ENCODE measurements at places on chromosomes 3 and 15.

GRCh38 chr3:29026959-29027358 is 253.9 kb upstream of the RBMS3 start:
- peak; percentile 6 for DNase-seq

DNA sequence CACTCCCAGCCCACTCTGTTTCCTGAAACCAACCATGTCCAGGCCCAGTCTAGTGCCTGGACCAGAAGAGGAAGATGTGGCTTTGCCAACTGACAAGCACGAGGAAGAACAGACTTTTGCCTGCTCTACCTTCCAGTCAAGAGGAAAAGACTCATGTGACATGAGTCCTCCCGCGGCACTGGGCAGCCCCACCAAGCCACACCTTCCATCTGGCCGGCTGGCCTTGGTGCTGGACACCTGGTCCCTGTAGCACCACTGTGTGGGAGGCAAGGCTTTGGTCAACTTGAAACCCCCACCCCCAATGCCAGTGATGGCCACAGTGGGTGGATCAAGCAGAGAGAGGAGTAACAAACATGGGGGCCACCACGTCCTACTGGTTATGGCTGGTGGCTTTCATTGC is 12.5 kb downstream of the CHDH start:
- DNase-seq: no peak

DNA sequence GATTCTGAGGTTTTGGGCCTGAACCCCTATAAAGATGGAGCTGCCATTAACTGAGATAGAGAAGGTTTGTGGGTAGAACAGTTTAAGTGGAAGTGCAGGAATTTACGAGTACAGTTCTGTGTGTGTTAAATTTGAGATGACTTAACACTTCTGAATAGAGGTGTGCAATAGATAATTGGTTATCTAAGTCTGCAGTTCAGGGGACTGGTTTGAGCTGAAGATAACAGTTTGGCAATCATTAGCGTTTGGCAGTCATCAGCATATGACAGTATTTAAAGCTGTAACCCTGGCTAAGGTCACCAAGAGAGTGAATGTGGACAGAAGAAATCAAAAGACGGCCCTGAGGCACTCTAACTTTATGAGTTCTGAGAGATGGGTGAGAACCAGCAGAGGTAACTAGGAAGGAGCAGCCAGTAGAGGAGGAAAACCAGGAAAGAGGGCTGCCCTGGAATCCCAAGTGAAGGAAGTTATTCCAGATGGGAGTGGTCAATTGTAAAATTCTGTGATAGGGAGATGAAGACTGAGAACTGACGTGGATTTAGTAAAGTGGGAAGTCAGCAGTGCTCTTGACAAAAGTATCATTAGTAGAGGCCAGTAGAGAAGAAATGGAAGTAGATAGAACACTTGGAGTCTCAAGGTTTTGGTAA is 8.1 kb downstream of the MYNN start:
- no peak for DNase-seq

DNA sequence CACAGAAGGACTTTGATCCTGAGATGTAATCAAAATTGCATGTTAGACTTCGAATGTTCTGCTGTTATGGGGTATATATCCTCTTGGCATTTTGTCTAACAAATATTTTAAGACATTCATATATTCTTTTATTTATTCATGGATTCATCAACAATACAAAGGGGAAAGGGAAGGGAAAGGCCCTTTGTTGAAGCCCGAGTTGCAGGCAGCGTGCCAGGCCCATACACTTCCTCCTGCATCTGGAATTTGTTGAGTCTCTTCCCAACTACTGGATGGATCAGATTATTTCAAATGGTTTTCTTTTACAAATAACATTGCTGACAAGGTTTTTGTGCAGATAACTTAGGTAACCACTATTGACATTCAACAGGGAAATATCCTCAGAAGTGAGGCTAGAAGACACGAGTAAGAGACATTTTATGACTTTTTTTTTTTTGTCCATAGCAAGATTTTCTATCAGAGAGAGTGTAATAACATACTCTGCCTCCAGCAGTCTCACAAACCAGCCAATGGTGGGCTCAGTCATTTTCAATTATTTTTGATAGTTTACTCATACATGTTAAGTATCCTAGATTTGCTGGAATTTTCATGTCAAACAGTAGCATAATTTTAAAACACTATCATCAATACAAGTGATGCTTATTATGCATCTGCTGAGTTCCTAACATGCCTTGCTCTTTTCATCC is 94.3 kb downstream of the RPL39L start:
- DNase-seq: no peak

- peak; percentile 33 for DNase-seq
Measured at GRCh38 chr15:62087671-62088352, 21.0 kb downstream of the C2CD4A start.

DNA sequence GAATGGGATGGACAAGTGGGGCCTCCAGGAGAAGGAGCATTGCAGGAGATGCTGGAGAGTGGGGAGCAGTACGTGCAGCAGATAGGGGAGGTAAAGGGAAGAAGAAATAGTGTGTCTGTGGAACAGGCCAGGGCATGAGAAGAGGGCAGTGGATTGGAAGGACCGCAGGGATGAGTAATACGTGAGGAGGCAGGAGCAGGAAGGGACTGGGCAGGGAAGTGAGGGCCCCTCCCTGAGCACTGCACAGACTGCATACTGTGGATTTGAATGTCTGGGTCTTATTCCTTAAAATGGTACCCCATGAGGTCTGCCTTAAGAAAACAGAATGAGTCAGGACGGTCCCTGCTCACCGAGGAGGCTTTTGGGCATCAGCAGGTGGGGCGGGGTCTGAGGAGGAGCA is 210.0 kb upstream of the NDN start:
- no peak for DNase-seq

DNA sequence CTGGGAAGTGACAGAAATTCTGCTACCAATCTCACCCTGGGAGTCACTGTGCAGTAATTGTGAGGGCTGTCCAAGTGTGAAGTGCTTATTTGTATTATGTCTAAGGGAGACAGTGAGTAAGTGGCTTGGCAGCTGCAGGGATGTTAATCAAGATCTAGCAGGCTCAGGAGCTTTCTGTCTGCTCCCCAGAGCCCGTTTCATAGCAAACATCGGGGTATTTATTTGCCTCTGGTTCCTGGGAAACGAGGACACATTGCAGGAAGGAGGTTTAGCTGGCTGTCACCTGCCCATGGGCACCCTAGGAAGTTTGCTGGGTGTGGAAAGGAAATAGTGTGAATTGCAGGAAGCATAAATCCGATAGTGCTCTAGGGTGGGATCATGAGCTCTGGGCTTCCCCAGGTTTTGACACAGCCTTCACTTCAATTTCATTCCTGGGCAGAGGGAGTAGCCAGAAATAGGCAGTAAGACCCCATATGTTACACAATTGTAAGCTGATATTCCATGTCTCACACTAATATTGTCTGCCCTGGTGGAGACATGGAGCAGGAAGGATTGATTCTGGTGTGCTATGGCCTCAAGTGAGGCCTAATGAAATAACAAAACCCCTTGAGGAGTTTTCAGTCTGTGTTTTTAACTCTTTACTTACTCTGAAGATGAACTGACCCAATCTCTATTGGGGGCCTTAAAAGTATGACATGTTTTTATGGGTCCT is 74.1 kb upstream of the MITF start:
- no peak for DNase-seq

- DNase-seq: no peak
Measured at GRCh38 chr3:128293930-128294329, 140.6 kb downstream of the EEFSEC start.

DNA sequence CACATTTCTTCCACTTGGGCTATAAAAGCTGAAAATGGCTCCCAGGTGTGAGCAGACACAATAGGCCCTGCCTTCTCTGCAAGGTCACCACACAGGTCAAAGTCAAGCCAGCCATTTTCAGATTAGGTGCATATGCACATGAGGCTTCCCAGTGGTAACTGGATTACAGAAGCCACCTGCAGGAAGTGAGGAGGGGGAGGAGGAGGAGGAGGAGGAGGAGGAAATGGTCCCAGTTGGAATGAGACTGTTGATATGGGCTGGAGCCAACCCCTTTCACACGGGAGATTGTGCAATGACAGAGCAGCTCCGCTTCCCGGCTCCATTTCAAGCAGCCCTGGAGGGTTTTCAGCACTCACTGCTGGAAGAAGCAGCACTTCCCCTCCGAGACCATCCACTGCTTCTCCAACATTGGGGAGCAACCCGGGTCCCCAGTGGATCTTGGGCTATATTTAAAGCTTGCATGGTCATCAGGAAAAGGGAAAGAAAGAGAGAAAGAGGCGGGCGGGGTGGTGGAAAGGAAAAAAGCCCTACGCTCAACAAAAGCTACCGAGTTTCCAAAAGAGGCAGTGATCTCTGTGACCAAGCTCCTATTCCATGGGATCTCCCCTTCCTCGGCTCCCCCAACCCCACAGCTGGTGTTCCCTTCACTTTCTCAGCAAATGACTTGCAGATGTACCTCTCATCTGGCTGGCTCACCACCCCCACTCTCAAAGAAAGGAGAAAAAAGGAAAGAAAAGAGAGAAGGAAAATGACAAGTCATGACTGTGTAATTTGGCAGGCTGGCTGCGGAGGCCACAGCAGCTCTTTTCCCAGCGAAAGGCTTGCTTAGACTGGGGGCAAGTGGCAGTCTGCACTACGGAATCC is 58.3 kb downstream of the LRIG1 start:
- DNase-seq: peak; percentile 67

GRCh38 chr3:127276995-127277394 is 10.9 kb downstream of the PRR20G start:
- DNase-seq: no peak

DNA sequence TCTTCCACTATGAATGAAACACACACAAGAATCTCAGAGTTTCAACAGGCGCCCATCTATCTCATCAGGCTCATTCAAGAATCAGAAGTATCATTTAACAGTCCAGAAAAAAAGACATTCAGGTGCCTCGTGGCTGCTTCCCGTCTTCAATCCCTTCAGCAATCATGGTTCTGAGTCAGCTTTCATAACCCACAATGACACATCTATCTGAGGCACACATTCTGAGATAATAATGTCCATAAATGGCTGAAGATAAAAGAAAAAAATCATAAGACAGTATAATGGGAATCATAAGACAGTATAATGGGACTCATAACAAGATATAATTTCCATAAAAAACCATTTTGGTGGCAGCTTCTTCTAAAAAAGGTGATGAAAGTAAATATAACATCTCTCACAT is 52.4 kb downstream of the TNIK start:
- DNase-seq: no peak

GRCh38 chr3:195312714-195313113 is 41.8 kb upstream of the XXYLT1 start:
- no peak for DNase-seq

- DNase-seq: no peak
Measured at GRCh38 chr15:62445244-62445643, 280.2 kb upstream of the C2CD4B start.

DNA sequence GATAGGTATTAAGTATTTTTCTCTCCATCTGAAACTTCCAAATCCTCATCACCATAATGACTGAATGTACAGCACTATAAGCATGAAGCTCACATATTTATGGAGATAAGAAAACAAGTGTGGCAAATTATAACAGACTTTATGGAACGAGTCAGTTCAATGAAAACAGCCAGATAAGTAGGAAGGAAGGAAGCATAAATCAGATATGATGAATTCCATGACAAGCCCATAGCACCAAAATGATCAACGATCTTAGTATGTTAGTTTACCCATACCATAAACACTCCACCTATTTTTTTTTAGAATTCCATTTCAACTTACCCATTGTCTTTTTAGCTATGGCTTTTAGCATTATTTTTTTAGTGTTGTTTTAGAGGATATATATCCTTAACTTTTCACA is 169.5 kb downstream of the TNIK start:
- no peak for DNase-seq

GRCh38 chr3:155225417-155225816 is 68.1 kb downstream of the STRIT1 start:
- no peak for DNase-seq

DNA sequence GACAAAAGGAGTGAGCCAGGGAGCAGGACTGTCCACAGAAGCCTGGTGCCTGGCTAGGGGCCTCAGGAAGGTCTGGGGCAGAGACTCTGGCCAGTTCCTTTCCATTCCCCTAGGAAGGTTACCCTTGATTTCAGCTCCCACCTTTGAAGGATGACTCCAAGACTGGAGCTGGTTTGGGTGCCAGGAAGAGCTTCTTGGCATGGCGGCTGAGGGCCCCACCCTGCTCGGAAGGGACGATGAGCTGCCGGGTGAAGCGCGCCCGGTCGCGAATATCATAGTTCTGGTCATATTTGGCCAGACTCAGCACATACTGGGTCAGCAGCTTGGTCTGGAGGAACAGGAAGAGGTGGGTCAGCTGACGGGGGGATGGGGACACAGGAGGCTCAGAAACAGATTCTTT is 19.4 kb upstream of the CPEB1 start:
- DNase-seq: no peak

- no peak for DNase-seq
Measured at GRCh38 chr15:35305031-35305550, 220.0 kb upstream of the NANOGP8 start.

GRCh38 chr3:79769229-79769628 is 1.4 kb upstream of the ROBO1 start:
- DNase-seq: no peak

GRCh38 chr3:50493086-50493485 is 10.3 kb downstream of the CACNA2D2 start:
- DNase-seq: no peak

DNA sequence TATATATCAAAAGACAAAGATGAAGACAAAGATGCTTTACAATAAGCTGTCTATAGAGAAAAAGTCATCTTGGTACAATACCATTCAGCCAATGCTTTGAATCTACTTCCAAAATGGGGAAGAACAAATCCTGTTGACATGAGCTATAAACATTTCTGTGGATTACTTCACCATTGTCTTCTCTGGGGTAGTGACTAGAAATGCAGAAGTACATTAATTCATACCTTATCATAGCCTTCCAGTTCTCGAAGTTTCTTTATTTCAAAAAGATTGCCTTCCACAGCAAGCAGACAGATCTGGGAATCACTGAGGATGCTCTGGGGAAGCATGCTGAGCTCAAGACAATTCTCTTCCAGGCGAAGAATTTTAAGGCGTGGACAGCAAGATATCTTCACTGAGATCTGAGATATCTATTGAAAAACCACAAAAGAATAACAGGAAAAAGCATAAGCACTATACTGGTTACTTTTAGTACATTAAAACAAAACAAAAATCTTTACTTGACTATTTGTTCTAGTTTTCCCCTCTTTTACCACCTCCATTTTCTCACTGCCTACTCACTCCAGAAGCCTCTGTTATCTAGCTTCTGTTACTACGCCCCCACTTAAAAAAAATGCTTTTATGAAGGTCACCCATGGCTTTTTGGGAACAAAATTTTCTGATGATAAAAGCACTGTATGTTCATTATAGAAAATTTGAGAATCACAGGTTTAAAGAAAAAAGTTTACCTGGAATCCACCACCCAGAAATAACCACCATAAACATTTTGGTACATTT is 3.6 kb downstream of the LRRC57 start:
- DNase-seq: no peak

Data from skeletal muscle cell (primary cell).